Bone marrow (tissue), 2 donors: ENCODE measurements at places on chromosomes 12 and 14.

DNA sequence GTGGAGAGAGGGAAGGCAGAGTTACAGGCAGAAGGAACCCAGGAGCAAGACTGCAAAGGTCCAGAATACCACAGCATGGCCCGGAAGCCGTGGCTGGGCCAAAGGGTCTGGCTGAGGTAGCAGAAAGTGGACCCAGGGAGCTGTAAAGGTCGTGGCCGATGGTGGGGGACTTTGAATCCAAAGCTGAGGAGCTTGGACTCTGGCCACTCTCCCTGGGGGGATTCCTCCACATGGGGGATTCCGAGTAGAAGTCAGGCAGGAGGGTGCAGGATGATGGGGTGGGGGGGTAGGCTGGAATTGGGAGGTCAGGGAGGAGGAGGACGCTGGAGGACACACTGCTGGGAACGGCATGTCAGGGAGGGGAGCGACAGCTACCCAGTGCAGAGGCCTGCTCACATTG lies 125.2 kb downstream of the GCH1 start:
- DNase-seq = no peak

- DNase-seq = no peak
Measured at GRCh38 chr12:131369094-131369845, 341.6 kb upstream of the SFSWAP start.

DNA sequence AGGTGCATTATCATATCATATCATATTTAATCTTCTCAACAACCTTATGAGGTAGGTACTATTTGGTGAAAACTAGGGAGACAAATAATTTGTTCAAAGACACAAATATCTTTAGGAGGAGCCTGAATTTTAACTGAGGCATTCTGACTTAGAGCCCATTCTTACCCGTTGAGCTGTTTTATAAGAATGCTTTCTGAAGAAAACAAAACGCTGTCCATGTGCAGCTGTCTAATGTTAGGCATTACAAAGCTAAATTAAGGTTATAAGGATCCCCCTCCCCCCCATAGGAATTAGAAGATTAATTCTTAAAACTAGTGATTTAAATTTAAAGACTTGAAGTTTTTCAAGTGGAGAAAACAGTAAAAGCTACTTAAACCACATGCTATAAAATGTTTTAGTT lies 6.4 kb downstream of the KTN1 start:
- no peak for DNase-seq

DNA sequence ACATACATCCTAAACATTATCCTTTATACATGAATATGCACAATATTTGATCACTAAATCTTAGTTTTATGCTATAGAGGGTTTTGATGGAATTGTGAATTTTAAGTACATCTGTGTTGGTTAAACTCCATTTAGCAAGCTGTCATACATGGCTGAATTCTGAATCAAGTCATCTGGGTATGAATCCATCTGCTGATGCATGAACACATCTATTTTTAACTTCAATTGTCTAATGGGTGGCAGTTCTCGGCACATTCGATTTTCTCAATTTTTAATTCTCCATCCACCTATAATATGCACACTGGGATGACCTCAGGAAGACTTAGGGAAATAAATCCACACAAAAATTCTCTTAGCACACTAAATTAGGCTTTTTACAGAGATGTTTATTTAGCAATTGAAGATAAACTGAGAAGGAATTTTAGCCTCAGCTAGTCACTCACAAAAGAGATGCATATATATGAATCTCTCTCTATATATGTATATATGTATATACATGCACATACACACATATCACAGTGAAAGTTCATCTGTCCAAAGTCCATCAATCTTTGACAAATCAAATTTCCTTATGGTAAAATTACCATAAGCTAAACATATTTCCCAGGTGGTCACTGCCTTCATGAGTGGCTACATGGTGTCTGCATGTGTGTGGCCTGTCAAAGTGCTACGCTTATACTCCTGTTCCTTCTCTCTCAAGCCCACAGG lies 44.5 kb upstream of the VPS33A start:
- no peak for DNase-seq

GRCh38 chr12:57722716-57723629 lies 15.6 kb downstream of the AGAP2 start:
- DNase-seq = no peak

- no peak for DNase-seq
Measured at GRCh38 chr14:91229005-91229382, 15.5 kb downstream of the GPR68 start.

DNA sequence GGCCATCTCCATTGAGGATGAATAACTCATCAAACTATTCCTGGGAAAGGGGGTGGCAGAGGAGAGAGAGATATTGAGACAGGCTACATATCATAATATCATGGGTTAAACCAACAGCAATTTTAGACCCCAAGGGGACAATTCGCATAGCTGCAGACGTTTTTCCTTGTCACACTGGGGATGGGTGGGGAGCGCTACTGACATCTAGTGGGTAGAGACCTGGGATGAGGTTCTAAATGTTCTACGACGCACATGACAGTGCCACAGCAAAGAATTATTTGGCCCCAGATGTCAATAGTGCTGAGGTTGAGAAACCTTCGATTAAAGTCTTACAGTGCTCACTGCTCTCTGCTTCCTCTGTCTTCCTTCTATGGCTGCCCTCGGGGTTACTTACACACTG lies 425.6 kb downstream of the NRXN3 start:
- DNase-seq = no peak

GRCh38 chr12:113087193-113087592 lies 30.7 kb downstream of the DTX1 start:
- DNase-seq = no peak

GRCh38 chr12:28631831-28632230 lies 441.6 kb downstream of the CCDC91 start:
- no peak for DNase-seq

DNA sequence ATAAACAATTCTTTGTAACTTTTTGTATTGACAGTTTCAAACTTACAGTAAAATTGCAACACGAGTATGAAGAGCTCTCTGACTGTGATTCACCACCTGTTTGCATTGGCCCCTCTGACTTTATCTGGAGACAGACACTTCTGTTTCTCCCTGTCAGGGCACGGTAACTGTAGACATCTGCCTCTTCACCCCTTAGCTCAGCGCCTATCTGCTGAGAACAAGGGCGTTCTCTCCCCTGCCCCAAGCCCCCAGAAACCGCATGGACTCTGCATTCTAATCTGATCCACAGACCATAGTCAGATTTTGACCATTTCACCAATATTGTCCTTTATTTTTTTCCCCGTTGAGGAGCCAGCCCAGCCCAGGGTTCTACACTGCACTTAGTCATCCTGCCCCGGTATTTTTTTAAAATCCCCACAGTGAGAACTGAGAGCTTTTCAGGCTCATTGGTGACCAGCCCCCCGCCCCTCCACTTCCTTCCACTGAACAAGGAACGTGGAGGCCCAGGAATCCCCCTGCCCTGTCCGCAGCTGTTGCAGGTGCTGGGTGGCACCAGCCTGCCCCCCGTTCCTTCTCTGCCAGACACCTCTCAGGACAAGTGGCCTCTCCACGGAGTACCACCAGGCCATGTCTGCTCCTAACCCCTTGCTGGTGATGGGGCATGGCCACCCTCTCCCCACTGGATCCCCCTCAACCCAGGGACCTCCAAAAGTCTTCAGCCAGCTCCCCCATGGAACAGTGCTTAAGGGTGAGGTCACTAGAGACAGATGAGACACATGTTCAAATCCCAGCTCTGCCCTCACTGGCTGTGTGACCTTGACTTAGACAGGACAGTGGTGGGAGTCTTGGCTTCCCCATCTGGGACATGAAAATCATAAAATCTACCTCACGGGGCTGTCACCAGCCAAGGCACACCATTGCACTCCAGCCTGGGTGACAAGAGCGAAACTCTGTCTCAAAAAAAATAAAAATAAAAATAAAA lies 11.2 kb downstream of the RHOF start:
- DNase-seq = peak; percentile 62

GRCh38 chr12:102962532-102962931 lies 5.1 kb downstream of the ASCL1 start:
- no peak for DNase-seq

DNA sequence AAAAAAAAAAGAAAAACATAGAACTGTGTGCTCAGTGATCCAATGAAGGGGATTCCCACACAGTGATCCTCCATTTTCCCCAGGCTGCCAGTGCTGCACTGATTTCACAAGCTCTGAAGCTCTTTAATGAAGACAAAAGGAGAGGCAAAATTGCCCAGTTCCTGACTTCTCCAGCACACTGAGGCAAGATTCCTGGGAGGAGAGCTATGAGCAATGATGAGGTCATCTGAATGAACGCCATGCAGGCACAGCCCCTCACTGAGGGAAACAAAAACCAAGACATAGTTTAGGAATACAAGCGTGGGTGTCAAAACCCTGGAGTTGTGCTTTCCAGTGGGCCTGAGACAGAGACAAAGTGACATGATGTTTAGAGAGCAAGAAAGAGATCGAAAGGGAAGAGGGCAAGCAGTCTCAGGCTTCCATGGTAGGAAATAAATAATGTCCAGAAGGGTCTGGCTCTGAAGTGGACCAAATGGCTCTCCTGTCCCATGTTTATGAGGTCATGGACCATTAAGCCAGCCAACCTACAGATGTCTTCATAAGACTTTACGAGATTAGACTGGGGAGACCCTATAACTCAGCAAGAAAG lies 40.9 kb upstream of the SMUG1 start:
- no peak for DNase-seq

DNA sequence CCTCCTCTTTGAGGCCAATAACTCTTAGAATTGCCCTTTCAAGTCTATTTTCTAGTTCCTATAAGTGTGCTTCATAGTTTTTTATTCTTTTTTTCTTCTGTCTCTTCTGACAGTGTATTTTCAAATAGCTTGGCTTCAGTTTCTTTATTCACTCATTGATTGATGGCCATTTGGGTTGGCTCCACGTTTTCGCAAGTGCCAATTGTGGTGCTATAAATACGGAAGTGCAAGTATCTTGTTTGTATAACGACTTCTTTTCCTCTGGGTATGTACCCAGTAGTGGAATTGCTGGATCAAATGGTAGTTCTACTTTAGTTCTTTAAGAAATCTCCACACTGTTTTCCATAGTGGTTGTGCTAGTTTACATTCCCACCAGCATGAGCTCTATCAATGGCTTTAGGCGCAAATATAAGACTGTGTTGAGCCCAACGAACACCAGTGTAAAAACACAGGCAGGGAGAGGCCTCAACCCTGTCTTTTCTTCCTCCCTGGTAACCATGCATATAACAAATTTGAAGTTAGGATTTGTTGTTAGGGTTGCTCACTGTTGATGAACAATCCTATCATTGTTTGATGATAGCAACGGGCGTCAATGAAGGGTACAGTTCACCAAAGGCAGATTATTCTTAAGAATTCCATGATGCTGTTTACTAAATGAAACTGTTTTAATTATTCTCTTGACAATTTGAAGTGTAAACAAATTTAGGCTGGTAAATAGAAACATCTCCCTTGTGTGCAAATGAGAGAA lies 13.3 kb upstream of the LMNTD1 start:
- no peak for DNase-seq

DNA sequence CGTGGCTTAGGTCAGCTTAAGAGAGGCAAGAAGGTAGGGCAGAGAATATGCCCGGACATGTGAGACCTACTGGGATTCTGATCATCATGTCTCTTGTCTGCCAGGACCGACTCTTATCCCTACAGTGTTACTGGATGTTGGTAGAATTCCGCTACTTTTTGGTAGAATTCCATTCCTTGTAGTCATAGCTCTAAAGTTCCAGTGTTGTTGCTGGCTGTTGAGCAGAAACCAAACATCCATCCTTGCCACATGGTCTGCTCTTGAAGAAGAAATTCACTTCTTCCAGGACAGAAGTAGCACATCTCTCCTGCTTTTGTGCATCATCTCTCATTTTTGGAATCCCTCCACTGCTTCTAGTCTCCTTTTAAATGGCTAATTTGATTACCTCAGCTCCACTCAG lies 453.7 kb downstream of the RPL10L start:
- no peak for DNase-seq

GRCh38 chr14:35298351-35298750 lies 6.2 kb downstream of the PSMA6 start:
- DNase-seq = no peak

DNA sequence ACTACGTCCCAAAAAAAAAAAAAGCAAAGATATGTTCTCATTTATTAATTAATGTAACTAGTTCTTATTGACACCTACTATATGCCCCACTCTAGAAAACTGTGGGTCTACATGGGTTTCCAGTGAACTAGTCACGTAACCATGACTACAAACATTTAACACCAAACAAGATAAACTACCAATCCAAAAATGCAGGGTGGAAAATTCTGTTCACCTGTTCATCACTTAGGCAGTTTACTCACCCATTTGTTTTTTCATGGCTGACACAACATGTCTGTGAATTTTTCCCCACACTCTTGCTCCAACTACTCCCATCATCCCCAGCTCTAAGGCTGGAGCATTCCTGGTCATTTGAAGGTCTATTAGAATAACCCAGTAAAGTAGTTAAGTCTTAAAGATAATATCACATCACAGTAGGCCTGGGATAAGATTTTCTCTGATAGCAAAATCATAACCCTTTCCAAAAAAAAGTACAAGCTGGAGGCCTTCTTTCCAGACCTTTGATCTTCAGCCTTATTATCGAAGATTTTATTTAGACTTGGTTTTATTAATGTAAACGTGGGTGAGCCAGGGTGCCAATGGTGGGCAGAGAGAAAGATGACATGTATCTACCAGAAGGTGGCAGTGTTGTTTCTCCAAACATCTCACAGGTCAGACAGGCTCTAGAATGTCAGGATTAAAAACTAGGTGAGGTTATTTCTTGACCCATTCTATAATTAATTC lies 61.6 kb upstream of the DAAM1 start:
- peak; percentile 51 for DNase-seq

DNA sequence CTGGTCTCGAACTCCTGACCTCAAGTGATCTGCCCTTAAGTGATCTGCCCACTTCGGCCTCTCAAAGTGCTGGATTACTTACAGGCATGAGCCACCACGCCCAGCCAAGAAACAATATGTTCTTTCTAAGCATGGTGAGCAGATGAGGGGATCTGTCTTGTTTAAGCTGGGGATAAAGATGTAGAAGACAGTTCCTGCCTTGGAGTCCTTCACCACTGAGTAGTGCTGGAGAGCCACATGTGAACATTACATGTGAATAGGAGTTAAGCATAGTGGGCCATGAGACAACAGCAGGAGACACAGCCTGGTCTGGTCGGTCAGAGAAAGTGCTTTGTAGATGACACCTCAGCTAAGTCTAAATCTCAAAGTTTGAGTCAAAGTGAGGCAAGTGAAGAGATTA lies 26.0 kb downstream of the TMBIM6 start:
- DNase-seq = no peak

DNA sequence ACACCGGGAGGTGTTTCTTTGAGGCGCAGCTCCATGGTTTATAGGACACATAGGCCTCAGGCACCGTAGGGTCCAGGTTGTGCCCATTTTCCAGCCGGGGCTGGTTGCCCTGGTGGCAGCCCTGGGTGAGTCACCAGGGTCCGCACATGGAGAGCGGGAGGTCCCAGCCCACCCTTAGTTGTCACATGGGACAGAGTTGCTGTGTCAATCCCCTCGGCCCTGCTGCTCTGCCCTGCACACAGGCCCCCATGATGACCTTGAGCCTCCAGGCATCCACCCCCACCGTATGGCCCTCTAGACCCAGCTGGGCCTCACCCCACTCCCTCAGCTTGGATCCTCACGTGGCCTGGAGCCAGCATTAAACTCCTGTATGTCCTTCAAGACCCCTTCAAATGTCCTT lies 7.7 kb downstream of the TRMT61A start:
- no peak for DNase-seq
